ENCODE measurements at places on chromosomes 12 and 14.

DNA sequence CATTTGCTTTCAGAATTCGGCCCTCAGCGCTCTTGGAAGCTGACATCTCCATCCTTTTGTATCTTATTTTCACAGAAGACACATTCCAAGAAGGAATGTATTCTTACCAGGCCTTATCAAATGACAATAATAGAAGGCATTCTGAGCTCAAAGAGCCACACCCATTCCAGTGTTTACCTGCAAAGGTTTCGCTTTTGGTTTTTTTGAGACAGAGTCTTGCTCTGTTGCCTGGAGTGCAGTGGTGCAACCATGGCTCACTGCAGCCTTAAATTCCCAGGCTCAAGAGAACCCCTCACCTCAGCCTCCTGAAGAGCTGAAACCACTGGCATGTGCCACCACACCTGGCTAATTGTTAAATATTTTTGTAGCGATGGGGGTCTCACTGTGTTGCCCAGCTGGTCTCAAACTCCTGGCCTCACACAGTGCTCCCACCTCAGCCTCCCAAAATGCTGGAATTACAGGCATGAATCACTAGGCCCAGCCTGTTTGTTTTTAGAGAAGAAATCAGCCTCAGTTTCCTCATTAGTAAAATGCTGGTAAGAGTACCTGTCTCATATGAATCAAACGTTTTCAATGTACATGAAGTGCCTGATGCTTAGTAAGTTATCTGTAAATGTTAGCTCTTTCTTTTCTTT lies 69.2 kb downstream of the SLC6A12 start:
- DNase-seq: no peak

- no peak for DNase-seq
Observed at GRCh38 chr14:92750994-92751400, 2.6 kb upstream of the LGMN start.

- DNase-seq: no peak
Observed at GRCh38 chr12:51390457-51390856, 749 bp downstream of the GALNT6 start.

GRCh38 chr14:60651796-60652673 lies 2.8 kb upstream of the SIX1 start:
- DNase-seq: no peak

- no peak for DNase-seq
Observed at GRCh38 chr14:58752289-58752688, 114.5 kb downstream of the DACT1 start.

DNA sequence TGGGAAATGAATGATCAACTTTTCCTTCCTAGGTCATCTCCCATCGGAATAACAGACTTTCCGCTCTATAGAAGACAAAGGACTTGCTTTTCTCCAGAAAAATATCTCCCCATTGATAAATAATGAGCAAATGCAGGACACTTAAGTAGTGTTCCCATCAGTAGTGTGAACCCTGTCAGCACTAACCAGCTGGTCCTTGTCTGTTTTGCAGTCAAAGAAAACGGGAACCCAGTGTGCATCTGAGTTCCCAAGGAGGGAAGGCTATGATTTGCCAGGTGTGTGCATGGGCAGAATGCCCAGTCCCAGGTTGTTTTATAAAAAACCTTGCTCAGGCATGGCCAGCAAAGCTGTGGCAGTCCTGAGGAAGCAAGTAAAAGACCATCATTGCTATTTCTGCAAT lies 256.5 kb upstream of the HMGA2 start:
- no peak for DNase-seq

Data from HS-5 (cell line).